ENCODE measurements at places on chromosomes 1 and 21.
A peak's percentile ranks its signal among the peaks of the same experiment; 100 is the strongest.

GRCh38 chr1:31436596-31437432 lies 23.8 kb downstream of the SERINC2 start:
- no peak for DNase-seq

DNA sequence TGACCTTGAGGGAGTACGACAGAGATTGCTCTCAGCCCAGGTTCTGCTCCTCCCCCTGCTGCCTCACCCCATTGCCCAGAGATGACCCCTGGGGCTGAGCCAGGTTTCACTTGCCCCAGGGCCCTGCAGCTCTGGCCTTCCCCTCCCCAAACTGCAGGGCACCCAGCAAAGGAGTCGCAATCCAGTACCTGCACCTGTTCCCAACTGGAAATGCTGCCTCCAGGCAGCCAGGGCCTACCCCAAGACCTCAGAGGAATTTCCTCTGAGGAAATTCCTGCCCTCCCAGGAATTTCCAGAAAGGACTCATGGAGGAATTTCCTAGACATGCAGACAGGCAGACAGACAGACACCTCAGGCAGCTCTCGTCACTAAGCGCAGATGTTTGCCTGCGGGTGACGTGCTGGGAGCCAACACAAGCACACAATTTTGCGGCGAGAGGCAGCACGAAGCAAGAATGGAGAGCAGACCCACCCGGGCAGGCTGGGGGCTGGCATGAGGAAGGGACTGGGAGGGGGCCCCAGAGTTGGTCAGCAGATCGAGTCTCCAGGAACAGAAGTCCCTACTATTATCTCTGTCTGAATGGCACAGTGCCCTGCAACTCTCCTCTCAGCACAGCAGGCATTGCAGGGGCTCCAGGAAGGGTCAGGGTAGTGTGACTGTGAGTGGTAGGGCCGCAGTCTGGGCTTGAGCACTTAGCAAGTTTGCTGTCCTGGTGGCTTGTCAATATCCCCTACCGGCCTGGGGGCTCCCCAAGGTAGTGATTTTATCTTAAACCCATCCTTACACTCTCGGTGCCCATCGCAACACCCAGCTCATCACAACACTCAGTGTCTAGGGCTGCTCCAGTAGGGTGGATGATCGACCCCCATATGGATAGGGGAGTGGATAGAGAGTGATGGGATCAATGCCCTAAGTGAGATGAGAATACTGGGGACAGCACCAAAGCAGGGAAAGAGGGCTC lies 2.9 kb upstream of the EFNA1 start:
- DNase-seq, result no peak

DNA sequence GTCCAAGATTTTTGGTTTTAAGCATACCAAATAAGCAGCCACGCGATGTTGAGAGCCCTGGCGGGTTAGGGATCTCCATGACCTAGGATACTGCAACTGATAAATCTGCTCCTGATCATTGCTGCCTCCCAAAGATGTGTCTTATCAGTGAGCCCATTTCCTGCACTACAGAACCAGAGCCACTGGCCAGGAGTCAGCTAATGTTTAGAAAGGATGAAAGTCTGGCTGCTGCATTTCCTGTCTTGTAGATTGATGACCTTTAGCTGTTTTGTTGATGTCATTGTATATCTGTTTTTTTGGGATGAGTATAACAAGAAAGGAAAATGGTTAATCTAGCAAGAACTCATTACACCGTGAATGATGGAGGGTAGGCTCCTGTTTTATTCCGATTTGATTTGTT lies 74.5 kb downstream of the C1orf21 start:
- DNase-seq, result no peak

- peak; percentile 51 for DNase-seq
Observed at GRCh38 chr1:150626150-150626549, 3.3 kb downstream of the ENSA start.

DNA sequence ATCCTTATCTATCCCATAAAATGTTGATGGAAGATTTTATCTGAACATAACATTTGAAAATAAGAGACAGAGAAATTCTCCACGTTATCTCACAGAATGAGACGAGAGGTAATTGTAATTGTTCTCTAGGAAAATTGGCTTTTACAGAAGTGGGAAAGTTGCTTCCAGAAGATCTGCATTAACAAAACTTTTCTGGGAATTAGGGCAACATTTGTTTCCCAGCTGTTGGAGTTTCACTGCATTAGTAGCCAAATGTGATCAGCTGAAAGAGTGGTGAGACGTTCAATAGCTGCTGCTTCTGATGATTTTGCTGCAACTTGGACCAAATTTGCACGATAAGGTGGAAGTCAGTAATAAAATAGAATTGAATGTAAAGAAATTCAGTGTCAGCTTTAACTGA lies 7.6 kb downstream of the CHODL start:
- no peak for DNase-seq

GRCh38 chr21:15000081-15000480 lies 64.7 kb downstream of the NRIP1 start:
- DNase-seq, result no peak

- DNase-seq, result no peak
Observed at GRCh38 chr1:201457508-201457960, 11.5 kb downstream of the PHLDA3 start.

GRCh38 chr1:194959795-194960194 lies 1648.4 kb downstream of the KCNT2 start:
- no peak for DNase-seq

DNA sequence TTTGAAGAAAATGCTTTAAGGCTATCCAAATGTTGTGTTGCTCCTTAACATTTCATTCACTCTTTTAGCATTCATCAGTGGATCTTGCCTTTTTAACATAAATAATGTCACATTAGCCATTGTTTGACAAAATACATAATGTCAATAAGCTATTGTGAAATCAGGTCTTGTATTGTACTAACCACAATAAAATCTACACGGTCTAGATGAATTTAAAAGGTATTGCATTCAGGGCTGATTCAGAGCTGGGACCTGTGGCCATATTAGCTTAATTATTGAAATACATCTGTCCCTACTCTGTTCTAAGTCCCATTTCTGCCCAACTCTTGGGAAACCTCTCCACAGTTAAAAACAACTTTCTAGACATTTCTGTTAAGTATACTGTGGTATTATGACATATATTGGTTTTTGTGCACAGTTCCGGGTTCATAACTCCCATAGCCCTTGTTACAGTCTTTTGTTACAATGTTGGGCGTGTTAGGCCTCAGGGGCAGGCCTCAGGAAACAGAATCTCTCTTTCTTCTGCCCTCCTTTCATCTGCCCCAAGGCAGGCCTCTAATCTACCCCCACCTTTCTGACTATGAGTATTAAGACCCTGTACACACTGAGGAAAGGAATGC lies 44.7 kb upstream of the CITED4 start:
- DNase-seq, result no peak

DNA sequence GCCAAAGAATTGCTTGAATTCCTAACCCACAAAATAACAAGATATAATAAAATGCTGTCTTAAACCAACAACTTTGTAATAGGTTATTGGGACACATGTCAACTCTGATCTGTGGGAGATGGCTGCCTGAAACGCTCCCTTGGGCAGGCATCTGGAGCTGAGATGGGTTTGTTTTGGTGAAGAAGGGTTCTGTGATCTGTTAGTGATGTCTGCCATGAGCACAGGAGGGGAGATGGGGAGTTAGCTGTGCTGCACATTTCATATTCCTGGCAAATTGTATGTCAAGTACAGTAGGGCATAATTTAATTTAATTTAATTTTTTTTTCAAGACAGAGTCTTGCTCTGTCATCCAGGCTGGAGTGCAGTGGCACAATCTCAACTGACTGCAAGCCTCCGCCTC lies 34.2 kb upstream of the IFNLR1 start:
- DNase-seq, result peak; percentile 52

GRCh38 chr1:243732637-243733036 lies 117.4 kb downstream of the AKT3 start:
- DNase-seq, result no peak

DNA sequence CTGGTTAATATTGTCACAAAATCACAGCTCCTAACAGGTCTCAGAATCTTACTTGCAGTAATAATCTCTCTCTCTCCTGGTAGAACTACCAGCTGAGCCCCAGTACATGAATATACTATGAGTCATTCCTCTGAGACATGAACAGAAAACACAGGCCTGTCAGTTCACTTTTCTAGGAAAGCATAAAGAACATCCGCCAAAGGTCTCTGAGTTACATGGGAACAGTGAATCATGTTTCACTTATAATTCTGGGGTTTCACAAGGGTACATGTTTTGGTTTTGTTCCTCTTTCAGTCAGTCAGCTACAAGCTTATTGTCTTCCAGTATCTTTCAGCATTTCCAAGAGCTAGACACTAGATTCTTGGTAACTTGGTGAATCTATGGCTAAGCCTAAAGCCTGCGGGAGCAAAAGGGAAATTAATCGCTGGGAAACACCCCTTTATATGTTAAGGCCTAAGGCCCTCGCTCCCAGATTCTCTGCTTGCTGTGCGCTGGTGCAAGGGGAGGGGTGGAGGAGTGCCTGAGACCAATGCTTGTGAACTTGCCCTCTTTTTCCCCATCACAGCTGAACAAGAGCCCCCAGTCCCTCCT lies 31.7 kb downstream of the IFNGR2 start:
- DNase-seq, result no peak

GRCh38 chr1:46533179-46533864 lies 18.1 kb downstream of the KNCN start:
- DNase-seq, result no peak

GRCh38 chr1:183966487-183966886 lies 71.0 kb downstream of the COLGALT2 start:
- no peak for DNase-seq

DNA sequence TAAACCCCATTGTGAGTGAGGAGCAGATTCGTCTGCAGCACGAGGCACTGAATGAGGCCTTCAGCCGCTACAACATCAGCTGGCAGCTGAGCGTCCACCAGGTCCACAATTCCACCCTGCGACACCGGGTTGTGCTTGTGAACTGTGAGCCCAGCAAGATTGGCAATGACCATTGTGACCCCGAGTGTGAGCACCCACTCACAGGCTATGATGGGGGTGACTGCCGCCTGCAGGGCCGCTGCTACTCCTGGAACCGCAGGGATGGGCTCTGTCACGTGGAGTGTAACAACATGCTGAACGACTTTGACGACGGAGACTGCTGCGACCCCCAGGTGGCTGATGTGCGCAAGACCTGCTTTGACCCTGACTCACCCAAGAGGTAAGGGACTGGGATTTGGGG lies 132.2 kb downstream of the PAPPA2 start:
- DNase-seq, result no peak

- DNase-seq, result no peak
Observed at GRCh38 chr1:234244482-234244881, 128.8 kb upstream of the COA6 start.

DNA sequence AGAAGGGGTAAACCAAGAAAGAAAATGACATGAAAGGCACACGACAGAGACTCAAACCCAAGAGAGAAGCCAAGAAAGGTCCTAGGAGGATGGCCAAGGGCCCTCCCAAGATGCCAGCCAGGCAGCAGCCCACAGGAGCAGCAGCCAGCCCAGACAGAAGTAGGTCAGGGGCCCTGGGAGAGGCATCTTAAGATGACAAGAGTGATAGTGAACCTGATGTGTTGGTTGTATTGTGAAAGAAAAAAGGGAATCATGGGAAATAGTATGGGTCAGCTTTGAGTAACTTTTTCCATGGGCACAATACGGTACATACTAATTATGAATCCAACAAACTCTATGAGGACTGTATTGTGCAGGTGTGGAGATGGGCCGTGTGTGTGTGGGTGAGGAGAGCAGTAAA lies 3.3 kb downstream of the CCSAP start:
- DNase-seq, result no peak

GRCh38 chr1:38784452-38785284 lies 74.9 kb downstream of the RRAGC start:
- DNase-seq, result no peak

GRCh38 chr1:164613176-164613575 lies 54.2 kb downstream of the PBX1 start:
- no peak for DNase-seq

- DNase-seq, result no peak
Observed at GRCh38 chr1:53344921-53345838, 17.3 kb upstream of the LRP8 start.

DNA sequence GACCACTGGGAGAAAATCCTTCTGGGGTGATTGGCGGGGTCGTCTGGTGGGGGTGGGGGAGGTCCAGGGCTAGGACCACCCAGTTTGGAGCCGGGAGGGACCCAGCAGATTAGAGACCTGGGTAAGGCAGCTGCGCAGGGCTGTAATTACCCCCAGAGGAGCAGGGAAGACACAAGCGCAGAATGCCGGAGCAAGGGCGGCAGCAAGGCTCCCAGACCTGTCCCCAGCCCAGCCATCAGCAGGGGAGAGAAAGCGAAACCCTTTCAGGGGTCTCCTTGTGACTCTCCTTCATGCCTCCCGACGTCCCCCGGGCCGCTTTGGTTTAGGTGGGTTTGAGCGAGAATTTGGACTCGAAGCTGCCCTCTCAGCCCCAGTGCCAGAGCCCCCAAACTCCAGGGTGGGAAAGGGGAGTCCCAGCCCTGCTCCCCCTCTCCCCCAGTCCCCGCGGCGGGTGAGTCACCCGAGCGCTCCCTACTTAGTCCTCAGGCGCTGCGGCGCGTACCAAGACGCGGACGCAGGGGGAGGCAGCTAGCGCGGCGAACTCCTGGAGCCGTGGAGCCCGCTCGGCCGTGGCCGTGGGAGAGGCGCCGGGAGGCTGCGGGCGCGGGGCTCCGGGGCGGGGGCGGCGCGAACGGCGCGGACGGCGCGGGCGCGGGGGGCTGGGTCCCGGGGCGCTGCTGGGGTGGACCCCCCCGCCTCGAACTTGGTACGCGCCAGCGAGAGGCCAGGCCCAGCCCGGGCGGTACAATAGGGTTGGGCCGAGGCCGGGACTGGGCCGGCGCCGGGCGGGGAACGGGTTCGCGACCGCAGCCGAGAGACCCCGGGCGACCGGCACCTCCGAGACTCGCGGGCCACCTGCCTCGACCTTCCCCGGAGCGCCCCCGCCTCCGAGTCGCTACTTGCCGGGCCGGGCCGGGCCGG lies at the start of gene MAP7D1:
Gene MAP7D1, plus strand, starts transcription at position 753 of the 921 bp plus-strand sequence. CDS start 258 bp downstream, outside the sequence.
- DNase-seq, result peak; percentile 92

GRCh38 chr21:14620152-14620551 lies 74.0 kb upstream of the SAMSN1 start:
- DNase-seq, result no peak

DNA sequence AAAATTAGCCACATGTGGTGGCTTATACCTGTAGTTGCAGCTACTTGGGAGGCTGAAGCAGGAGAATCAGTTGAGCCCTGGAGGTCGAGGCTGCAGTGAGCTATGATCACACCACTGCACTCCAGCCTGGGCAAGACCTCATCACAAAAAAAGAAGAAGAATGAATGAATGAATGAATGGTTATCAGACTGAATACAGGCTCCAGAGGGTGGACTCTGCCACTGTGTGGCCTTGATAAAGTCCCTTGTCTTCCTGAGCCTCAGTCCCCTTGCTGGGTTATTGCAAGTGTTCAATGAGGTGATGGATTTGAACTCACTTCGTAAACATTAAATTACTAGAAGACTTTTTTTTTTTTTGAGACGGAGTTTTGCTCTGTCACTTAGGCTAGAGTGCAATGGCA lies 24.7 kb downstream of the SHISAL2A start:
- no peak for DNase-seq

DNA sequence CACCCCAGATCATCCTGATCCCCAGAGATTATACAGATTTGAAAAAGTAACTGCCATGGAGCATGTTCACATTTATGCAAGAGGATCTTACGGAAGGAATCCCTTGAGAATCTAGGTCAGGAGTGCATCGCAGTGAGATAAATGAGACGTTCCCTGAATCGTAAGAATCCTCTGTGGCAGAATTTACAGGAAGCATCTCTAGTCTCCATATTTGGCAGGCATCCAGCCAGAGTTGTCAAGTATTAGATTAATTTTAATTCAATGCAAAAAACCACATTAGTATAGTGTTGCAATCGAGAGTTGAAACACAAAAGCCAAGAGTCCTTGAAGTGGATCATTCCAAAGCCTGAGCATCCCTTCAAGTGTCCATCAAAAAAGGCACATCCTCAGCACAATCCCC lies 100.8 kb downstream of the RRAGC start:
- no peak for DNase-seq

Data from posterior cingulate gyrus (tissue), 11 donors.